Aortic smooth muscle cell (primary cell): ENCODE measurements at places on chromosomes 4 and X. TPM values are rescaled to one million over a fixed set of nuclear protein-coding genes. Genes with fewer than 3 reads are reported as not detected.

XPNPEP2 gene
- not detected in 2 replicates for total RNA-seq

CXCL10 gene
- total RNA-seq, result not detected in 2 replicates

SUPT20HL1 gene
- under 0.01 and 0.06 TPM in 2 replicates for total RNA-seq

RGS12 gene
- 17.4 and 21.5 TPM in 2 replicates for total RNA-seq

LONRF3 gene
- 0.62 and 1.3 TPM in 2 replicates for total RNA-seq

FAM236C gene
- total RNA-seq, result not detected in 2 replicates

GYPA gene
- not detected in 2 replicates for total RNA-seq

FABP2 gene
- total RNA-seq, result not detected in 2 replicates

GAGE12H gene
- not detected in 2 replicates for total RNA-seq

NDST4 gene
- not detected in 2 replicates for total RNA-seq

GPRASP1 gene
- 2.3 and 2.9 TPM in 2 replicates for total RNA-seq

USO1 gene
- 104 and 114 TPM in 2 replicates for total RNA-seq

GLRA3 gene
- total RNA-seq, result under 0.01 and 0.13 TPM in 2 replicates

TBC1D14 gene
- 34.7 and 35.1 TPM in 2 replicates for total RNA-seq

TLR10 gene
- not detected in 2 replicates for total RNA-seq

DSPP gene
- total RNA-seq, result not detected in 2 replicates

YY2 gene
- 1.6 and 2.7 TPM in 2 replicates for total RNA-seq

IL13RA1 gene
- total RNA-seq, result 58.4 and 93.0 TPM in 2 replicates

VCX3B gene
- total RNA-seq, result not detected in 2 replicates

LDB2 gene
- total RNA-seq, result 81.2 and 83.4 TPM in 2 replicates

CHRDL1 gene
- total RNA-seq, result under 0.01 TPM in 1 of 2 replicates, not detected in the other

GSX2 gene
- not detected in 2 replicates for total RNA-seq

USP17L24 gene
- not detected in 2 replicates for total RNA-seq

ASMT gene
- total RNA-seq, result not detected in 2 replicates

ARAP2 gene
- 0.06 and 0.40 TPM in 2 replicates for total RNA-seq

WDR17 gene
- total RNA-seq, result 0.26 and 0.93 TPM in 2 replicates

STPG2 gene
- 0.06 and 0.13 TPM in 2 replicates for total RNA-seq

GAGE12E gene
- total RNA-seq, result not detected in 2 replicates
